ENCODE measurements at places on chromosomes 16 and 17.

- no peak for DNase-seq
Observed at GRCh38 chr17:28227316-28228108, 91.5 kb upstream of the TMEM97 start.

DNA sequence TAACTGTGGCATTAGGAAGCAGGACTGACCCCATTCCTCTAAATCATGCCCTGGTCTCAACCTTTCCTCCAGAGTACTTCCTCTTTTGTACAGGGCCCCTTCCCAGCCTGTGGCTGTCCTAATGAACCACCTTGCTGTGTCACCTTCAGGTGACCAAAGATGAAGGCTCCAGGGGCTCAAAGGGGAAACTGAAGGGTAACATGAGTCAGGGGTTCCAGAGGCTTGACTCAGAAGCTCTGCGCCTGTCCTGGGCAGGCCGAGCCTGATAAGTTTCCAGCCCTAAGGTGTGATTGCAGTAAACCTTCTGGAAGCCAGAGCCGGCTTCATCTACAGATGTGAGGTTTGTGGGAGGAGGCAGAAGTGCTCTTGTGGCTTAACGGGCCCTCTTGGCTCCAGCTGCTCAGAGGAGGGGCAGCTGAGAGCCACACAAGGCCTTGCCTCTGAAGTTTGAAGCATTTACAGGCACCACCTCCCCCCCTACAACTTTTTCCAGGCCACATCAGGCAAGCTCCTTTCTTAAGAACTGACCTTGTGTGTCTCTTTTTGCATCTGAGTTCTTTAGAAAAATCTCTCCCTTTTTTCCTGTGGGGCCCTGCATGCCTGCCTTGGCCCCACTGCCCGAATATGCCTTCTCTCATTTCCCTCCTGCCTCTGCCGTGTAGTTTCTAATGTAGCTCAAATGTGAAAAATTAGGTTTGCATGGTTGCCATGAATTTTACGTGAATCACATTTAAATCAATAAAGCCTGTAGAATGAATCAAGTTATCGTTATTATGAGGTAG is 149.9 kb downstream of the CLEC16A start:
- no peak for DNase-seq

GRCh38 chr17:36755586-36755985 is 154.2 kb downstream of the MRM1 start:
- peak; percentile 38 for DNase-seq

DNA sequence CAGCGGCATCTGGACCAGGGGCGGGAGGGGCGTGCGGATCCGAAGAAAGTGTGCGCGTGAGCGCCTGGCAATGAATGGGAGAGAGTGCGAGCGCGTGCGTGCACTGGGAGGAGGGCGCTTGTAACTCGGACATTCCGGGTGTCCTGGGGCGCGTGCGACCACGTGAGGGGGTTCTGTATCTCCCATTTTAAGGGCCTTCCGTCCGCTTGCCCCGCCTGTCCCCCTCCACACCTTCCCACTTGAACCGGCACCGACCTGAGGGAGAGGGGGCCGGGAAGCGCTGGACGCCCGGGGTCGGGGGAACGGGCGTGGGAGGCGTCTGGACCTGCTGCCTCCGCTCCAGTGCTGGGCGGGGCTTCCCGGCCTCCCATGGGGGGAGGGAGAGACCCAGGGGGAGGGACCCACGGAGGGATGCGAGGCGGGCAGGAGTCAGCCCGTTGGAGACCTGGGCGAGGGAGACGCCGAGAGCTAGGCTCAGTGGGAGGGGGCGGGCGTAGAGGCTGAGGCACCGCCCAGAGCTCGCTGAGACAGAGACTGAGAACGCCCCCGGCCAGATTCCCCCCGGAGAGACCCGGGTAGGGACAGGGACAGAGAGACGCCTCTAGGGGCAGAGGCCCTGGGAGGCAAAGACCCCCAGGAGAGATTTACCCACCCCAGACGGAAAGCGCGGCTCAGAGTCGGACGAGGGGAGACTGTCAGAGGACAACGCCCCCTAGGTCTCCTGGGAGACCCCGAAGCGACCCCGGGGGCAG is at the start of gene KREMEN2:
KREMEN2 (plus strand) TSS at position 553 of the 752 bp plus-strand sequence. CDS start 246 bp downstream, outside the sequence.
- DNase-seq, result peak; percentile 33

DNA sequence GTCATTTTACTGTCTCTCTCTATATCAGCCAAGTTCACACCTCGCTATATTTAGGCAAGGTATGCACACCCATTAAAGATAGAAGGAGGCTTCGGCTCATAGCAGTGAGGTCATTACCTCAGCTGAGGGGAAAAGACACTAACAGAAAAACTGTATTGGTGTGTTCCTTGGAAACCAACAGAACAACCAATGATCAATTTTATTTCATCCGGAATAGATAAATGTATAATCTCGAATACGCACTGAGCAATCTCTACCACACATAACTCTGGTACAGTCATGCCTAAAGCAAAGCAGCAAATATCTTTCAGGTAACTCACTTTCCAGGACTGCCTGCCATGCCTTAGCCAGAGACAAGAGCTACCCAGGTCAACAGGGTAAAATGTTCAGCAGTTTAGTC is 109.9 kb upstream of the CORO6 start:
- no peak for DNase-seq

DNA sequence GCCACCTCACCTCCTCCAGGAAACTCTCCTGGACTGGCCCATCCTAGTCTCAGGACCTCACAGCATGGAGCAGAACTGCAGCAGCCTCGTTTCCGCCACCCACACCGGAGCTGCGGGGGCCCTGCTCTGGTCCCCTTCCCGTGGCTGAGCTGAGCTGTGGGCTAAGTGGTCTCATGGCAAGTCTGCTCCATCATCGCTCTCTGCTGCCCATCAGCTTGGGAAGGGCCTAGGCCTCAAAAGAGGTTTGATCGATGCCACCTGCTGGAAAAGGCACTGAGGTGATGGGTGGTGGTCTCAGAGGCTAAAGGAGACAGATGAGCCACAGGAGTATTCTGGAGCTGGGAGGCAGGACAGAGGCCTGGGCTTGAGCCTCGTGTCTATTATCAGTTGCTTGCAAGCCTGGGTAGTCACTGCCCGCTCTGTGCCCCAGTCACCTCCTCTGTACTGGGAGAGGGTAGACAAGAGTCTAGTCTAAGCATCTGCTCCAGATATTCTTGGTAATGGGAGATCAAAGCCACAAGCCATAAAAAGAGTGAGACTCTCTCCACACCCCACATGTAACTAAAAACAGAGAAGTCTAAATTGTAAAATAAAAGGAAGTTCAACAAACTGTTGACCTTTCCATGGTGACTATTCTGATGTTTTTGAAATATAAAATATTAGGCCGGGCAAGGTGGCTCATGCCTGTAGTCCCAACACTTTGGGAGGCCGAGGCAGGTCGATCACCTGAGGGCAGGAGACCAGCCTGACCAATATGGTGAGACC is 1.6 kb downstream of the ITGAE start:
- no peak for DNase-seq

DNA sequence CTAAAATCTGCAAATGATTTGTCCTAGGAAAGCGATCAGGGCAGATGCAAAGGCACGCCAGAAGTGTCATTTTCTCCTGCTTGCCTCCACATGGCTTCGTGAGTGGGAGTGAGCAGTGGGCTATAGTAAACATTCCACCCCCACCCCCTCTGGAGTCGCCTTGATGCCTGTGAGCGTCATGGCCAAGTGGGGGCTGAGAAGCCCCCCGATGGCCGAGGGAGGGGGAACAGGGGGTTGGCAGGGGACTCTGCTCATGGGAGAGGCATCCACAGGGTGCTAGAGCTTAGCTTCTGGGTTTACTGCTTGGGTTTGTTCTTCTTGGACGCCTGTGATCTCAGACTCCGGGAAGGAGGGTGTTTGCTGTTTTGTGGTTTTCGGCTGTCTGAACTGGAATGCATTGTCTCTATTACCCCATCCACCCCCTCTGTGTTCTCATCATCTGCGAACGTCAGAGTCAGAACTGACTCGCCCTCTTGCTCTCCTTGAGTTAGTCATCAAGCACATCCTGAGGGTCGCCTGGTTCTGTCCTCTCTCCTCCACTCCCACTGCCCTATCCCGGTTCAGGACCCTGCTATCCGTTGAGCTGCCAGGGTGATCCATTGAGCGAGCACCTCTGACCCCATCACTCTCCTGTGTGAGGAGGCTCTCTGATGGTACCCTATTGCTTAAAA is 15.4 kb downstream of the TNS4 start:
- DNase-seq, result peak; percentile 33

GRCh38 chr17:76136276-76137000 is 4.6 kb downstream of the FOXJ1 start:
- DNase-seq, result no peak

GRCh38 chr16:27233731-27234130 is 30.4 kb downstream of the KDM8 start:
- DNase-seq, result no peak

- DNase-seq, result no peak
Observed at GRCh38 chr16:17571499-17572093, 100.8 kb upstream of the XYLT1 start.

DNA sequence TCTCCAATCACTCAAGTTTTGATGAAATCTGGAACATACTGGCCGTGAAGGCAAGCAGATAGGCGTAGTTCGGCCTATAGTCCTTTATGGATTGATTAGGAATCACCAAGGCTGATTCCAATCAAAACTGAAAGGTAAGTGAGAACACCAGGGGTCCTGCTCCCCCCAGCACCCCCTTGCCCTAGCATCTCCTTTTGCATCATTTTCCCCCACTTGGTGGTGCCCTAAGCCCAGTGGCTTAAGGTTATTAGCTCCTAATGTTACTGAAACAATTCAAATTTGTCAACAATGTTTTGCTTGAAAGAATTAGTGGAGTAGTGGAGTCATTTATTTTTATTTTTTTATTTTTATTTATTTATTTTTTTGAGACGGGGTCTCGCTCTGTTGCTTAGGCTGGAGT is 4.9 kb downstream of the SLFN14 start:
- no peak for DNase-seq

DNA sequence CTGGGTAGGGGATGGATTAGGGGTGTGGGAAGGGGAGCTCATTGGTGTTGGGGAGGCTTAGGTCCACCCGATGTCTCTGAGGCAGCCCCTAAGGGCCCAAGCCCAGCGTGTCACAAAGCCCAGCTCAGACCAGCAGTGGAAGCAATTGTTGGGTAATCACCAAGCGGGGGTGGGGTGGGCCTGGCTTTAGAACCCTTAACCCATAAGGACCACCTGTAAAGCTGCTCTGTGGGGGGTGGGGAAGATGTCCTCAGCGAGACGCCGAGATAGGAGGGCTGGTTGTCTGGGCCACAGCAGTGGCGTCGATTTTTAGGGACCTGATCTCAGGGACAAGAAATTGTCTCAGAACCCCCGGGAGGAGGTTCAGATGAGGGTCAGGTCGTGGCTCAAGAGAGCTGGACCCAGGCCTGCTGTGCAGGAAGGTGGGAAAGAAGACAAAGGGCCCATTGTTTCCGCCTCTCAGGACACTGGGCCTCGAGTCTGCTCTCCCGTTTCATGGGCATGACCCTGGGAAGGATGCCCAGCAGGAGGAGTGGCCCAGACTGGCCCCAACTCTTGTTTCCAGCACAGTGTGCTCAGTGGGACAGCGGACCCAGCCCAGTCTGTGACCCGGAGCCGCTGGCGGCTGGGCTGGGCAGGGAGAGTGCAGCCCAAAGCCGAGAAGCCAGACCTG is 15.9 kb downstream of the ST6GALNAC2 start:
- DNase-seq, result no peak

DNA sequence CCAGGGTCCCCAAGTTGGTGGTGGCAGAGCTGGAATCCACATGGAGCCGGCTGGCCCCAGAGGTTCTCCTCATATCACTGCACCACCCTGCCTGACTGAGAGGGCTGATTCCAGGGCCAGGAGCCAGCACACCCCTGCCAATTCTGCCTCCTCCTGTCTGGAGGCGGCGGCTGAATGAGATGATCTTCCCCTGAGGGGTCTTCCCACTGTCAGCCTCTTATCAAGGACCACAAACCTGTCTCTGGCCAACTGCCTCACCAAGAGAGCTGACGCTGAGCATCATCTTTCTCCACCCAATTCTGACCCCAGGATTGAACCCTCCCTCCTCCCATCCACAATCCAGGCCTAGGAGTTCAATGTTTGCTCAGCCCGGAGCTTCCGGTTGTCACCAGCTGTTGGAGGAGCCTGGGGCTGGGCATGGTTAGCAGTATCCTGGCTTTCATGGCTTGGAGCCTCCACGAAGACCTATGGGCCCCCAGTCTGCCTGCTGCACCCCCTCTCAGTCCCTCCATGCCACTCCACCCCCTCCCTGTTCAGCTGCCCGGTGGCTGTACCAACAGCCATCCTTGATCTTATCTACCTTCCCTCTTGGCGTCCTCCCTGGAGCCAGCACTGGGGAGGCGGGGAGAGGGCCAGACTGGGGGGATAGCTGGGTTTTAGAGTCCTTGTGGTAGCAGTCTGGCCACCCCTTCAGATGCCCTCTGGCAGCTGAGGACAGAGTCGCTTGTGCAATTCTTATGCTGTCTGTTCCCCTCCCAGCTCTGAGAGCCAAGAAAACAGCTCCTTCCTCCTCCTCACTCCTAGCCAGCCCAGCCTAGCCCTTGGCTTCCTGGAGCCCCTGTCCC is 25.6 kb downstream of the ABCC3 start:
- no peak for DNase-seq

DNA sequence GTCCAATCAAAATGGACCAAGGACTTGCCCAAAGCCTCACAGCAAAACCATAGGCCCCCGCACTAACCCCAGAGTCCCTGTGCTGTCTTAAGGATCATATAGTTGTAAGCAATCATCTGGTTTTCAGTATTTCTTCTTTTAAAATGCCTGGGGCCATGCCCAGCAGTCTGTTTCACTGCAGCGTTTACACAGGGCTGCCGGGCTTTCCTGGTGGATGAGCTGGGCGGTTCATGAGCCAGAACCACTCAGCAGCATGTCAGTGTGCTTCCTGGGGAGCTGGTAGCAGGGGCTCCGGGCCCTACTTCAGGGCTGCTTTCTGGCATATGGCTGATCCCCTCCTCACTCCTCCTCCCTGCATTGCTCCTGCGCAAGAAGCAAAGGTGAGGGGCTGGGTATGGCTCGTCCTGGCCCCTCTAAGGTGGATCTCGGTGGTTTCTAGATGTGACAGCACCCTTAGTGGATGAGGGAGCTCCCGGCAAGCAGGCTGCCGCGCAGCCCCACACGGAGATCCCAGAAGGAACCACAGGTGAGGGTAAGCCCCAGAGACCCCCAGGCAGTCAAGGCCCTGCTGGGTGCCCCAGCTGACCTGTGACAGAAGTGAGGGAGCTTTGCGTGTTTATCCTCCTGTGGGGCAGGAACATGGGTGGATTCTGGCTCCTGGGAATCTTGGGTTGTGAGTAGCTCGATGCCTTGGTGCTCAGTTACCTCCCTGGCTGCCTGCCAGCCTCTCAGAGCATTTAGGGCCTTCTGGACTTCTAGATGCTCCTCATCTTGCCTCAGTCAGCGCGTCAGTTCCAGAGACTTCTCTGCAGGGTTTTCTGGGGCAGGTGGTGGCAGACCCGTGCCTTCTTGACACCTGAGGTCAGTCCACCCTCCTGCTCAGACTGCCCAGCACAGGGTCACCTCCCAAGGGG is 24.8 kb upstream of the STH start:
- DNase-seq, result no peak

DNA sequence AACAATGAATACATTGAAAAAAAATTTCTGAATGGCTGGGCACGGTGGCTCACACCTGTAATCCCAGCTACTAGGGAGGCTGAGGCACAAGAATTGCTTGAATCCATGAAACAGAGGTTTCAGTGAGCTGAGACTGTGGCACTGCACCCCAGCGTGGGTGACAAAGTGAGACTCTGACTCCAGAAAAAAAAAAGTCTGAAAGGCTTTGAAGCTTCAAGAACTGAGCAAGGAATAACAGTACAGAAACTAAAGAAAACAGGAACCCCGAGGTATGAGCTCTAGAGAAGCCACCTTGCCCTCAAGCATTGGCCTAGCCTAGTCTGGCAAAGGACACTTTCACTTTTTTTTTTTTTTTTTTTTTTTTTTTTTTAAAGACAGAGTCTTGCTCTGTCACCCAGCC is 45.0 kb downstream of the TEX2 start:
- DNase-seq, result peak; percentile 7
